ENCODE measurements at places on chromosomes 3 and 15.

DNA sequence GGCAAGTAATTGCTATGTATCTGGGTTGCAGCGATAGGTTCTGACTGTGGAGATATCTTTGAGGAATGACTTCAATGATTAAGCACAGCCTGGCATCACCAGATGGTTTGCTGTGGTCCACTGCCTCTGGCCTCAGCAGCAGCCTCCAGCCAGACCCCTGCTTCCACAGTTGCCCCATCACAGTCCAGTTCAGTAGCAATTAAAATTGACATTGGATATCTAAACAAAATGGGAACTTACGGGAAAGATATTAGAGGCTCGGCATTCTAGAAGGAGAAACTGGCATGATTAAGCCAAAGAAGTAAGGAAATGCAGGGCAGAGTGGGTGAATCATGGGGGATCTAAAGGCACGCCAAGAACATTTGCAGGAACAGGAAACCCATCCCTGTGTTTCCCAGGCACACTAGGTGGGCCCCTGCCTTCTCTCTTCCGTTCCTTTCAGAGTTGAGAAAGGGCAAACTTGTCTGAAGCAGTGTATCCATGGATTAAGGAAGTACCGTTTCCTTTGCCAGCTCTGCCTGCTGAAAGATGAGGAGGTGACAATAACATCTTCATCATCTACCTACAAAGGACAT lies 36.3 kb upstream of the SH3BP5 start:
- DNase-seq: no peak

- DNase-seq: no peak
Observed at GRCh38 chr3:33597257-33597689, 120.8 kb downstream of the CLASP2 start.

DNA sequence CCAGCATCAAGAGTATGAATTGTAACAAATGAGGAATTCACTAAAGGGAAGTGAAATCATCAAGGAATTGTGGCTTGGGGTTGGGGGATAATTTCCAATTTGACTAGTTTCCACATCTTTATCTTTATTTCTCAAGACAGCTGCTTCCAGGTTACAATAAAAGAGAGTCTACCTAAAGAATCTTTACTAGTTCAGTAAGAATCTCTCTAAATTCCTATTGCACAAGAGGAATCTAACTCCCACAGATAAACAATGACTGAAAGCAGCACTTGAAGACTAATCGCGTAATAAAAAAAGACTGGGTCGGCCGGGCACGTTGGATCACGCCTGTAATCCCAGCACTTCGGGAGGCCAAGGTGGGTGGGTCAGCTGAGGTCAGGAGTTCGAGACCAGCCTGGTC lies 194.4 kb downstream of the KBTBD8 start:
- DNase-seq: no peak

DNA sequence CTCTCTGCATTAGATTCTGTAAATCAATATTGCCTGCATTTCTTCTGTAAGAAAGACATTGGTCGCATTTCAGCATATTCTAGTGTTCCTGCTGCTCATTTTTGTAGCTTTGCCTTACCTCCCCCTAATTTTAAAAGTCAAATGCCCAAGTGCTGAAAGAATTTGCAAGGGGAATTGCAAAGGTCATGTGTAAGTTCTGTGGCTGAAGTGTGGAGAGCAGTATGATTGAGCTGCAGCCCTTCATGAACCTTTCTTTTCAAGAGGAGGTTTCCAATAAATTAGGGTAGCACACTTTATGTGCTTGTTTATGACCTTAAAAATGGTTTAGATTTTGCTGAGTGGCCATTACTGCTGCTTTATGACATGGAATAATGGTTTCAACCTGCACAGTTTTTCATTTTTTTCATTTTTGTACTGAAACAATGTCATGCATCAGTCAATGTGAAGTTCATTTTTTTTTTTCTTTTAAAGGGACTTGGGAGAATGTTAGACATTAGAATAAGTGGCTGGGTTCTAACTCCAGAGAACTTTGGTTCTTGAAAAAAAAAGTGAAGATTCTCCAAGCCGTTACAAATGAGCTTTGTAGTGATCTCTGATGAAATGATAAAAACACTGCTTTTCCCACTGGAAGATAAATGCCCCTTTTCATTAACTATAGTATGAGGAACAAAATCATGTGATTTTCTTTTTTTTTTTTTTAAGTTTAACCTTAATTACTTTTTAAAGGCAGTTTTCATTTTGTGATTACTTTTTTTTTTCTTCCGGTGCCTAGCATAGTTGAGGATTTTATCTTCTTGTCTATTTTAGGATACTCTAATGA lies 99.6 kb downstream of the MITF start:
- no peak for DNase-seq

DNA sequence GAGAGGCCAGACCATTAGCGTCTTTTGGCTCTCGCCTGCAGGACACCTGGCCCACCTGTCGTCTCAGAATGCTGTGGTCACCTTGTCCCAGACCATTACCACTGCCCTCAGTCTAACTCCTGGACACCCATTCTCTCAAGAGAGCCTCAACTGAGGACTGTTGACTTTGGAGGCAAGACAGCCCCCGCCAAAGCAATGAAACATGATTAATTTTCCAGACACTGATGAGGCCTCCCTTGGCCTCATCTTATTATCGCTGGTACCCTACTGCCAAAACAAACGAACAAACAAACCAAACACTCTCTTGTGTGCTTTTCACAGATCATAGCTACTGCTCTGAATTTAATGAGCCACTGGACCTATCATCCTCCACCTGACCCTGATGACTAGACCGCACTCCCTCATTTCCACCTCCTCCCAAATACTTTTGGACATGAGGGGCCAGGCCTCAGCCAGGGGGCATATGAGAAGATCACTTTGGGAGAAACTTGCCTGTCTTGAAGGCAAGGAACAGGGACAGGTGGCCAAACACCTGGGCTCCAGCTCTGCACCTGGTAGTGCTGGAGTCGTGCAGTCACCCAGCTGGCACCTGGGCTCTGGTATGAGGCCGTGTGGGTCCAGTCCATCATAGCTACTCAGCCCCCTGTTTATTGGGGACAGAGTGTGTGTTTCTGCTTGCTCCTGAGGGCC lies 27.6 kb downstream of the ALS2CL start:
- no peak for DNase-seq

DNA sequence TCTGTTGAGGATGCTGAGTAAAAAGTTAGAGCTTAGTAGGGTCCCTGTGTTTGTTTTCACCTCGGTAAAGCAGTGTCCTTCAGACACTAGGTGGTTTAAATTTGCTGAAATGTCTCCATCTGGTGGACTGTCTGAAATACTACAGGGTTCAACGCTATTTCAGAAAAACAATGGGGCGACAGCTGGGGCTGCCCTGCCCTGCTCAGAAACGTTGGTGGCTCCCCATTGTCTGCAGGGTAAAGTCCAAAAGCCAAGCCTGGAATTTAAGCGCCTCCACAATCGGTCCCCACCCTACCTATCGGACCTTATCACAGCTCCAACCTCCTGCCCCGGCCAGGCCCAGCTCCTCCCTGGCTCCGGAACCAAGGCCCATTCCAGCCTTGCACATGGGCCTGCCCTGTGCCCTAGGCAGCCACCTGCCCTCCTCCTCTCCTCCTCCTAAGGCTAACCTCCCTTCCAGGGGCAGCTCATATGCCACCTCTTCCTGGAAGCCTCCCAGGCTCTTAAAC lies 4.3 kb upstream of the TSEN2 start:
- DNase-seq: no peak

DNA sequence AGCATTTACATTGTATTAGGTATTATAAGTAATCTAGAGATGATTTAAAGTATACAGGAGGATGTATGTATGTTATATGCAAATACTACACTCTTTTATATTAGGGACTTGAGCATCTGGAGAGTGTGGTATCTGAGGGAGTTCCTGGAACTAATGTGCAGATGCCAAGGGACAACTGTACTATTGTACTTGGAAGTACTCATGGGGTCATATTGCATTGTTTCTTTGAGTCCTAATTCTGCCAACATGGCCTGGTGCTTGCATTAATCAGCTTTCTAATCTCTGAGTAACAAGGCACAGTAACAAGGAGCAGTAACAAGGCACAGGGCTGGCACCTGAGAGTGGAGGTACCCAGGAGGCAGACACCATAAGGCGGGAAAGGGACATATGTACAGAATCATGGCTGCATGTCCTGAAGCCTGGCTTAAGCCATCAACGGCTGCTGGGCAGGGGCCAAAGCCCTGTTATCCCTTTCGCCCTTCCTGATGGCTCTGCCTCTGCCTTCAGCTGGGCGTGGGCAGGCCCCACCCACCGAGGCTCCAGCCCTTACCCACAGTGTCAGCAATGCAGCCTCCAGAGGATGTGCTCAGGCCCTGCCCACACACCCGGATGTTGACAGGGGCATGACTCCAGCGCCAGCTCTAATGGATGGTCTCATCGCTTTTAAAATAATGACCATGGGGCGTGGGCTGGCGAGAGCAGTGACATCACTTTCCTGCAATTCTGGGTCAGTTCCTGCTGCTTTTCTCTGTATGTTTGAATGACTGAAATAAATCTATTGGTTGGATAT lies 22.9 kb downstream of the CEMIP start:
- no peak for DNase-seq

GRCh38 chr3:141878817-141879216 lies 2.4 kb downstream of the ATP1B3 start:
- no peak for DNase-seq

DNA sequence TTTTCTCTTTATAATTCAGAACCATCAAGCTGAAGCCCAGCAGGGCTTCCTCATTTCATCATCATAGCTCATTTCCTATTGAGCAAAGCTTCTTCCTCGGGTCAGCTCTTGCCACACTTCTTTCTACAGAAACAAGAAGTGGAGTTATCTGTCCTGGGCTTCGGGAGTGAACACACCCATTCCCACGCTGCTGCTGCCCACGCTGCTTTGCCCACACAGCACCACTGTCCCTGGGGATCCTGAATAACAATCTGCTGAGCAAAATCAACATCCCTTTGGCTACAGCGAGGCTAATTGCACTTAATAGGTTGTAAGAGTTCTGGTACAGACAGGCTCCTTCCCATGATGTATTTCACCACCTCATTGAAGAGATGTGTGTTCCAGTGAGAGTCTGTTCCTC lies 23.7 kb downstream of the CEP19 start:
- DNase-seq: no peak

DNA sequence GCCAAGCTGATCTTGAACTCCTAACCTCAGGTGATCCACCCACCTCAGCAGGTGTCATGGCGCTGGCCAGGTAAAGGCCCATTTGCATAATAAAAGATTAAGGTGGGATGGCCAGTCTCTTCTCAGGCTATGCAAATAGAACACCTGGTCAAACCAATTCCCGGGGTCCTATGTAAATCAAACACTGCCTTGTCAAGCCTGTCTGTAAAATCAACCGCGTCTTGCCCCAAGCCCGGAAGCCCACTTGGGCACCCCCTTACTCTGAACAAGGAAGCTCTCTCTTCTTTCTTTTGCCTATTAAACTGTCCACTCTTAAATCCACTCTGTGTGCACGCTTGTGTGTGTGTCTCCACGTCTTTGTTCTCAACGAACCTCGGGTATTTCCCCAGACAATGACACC lies 13.0 kb upstream of the POC1A start:
- DNase-seq: no peak

DNA sequence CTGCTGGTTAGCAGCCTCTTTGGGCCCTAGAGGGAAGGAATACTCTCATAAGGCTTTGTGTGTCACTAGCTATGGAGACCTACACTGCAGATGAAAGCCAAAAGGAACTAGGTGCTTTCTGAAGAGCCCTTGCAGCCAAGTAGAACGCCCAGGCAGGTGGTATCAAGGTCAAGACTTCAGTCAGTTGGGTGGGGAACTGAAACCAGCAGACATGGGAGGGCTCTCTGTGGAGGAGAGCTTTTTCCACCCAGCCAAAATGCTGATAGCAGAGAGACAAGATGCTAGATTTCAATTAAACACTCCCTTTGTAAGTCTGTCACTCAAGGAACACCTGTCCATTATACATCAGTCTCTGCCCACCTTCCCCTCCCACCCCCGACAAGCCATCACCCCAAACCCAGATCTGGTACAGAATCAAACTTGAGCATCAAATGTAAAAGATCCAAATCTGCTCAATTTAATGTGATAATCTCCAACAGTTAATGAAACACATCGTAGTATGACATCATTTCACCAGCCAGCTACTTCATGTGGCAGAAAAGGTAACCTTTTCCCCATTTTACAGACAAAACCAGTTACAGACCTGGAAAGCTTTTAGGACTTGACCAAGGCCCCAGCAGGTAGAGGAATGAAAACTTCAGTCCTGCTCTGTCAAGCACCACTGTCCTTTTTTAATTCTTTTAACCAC lies 14.6 kb downstream of the MRPS25 start:
- no peak for DNase-seq

DNA sequence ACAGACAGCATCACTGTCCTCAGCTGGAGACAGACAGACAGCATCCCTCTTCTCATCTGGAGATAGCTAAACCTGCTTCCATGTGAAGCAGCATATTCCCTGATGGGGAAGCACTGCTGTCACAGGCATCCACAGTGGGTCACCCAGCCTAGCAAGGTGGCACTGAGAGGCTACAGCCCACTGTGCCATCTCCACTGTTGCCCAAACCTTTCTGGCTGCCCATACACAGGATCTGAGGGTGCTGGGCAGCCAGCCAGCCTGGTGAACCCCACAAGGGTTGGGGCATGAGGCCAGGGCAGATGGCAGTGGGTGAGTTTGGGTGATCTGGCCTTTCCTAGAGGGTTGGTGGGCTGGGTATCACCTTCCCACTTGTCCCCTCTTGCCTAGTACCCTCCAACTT lies 11.7 kb downstream of the CHST13 start:
- no peak for DNase-seq

- no peak for DNase-seq
Observed at GRCh38 chr3:119619094-119619493, 21.4 kb downstream of the PLA1A start.

GRCh38 chr3:172550347-172550943 lies 27.2 kb upstream of the TNFSF10 start:
- DNase-seq: no peak

GRCh38 chr3:128335621-128336296 lies 130.9 kb downstream of the DNAJB8 start:
- no peak for DNase-seq

DNA sequence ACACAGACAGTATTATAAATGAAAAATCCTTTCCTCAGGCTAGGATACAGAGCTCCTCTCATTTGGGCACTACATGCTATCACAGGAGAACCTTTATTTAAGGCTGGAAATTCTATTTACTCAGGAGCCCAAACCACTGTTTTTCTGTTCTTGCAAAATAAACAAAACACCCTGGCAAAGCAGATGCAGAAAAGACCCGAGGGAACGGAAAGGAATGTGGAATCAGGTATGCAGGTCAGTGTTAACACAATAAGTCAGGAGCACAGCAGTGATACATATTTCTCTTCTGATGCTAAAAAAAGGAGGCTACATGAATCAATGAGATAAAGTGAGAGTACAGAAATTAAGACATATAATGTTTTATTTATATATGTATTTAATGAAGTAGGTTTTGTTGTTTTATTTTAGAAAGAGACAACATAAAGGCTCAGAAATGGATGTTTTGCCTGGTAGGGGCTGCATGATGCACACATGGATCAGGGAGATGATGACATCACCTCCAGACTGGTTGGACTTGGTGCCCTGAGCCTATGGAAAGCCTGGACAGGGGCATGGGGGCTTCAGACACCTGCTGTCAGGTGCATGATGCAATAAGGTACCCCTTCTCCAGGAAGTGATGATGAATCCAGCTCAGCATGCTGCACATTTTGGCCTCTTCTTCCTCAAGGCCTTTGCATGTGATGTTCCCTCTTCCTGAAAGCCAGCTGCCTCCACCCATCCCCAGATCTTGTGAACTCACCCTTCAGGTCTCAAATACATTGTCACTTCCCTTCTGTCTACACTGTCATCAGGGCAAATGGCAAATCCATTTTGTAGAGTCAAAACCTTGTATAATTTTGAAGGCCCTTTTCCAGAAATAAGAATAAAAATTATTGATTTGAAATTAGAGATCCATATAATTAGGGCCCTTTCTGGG lies 19.1 kb upstream of the RBP1 start:
- no peak for DNase-seq

GRCh38 chr15:40060236-40060961 lies 21.4 kb upstream of the SRP14 start:
- no peak for DNase-seq
